SJSA1 (cell line): ENCODE measurements at places on chromosomes 7 and 10. TPM values are rescaled to one million over a fixed set of nuclear protein-coding genes. Genes with fewer than 3 reads are reported as not detected.

GRCh38 chr10:32253276-32253675 is 93.7 kb downstream of the EPC1 start:
- H3K27ac ChIP-seq: no peak overlapping the region
- H3K36me3 ChIP-seq: no peaks in the 10 kb centered on the region
- DNase-seq: no peak

DNA sequence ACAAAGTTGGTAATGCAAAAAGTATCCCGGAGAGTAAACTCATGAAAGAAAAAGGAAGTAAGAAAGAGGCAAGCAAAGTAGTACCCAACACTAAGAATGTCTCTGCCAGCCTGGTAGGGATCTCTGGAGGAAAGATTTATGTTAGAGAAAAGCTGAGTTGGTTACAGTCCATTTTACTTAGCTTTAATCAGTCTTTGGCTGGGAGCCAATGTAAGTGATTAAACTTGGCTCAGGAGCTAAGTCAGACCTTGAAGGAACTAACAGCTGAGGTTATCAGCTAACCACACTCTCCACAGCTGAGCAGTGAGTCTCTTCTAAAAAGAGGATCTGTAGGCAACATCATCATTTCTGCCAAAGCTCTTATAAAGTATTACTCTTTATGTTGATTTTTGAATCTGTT is 148.0 kb downstream of the ANKRD7 start:
- H3K27me3 ChIP-seq: no peaks in the 10 kb centered on the region
- no peak for DNase-seq
- no peak overlapping the region for H3K4me3 ChIP-seq
- no peak overlapping the region for H3K27ac ChIP-seq

DNA sequence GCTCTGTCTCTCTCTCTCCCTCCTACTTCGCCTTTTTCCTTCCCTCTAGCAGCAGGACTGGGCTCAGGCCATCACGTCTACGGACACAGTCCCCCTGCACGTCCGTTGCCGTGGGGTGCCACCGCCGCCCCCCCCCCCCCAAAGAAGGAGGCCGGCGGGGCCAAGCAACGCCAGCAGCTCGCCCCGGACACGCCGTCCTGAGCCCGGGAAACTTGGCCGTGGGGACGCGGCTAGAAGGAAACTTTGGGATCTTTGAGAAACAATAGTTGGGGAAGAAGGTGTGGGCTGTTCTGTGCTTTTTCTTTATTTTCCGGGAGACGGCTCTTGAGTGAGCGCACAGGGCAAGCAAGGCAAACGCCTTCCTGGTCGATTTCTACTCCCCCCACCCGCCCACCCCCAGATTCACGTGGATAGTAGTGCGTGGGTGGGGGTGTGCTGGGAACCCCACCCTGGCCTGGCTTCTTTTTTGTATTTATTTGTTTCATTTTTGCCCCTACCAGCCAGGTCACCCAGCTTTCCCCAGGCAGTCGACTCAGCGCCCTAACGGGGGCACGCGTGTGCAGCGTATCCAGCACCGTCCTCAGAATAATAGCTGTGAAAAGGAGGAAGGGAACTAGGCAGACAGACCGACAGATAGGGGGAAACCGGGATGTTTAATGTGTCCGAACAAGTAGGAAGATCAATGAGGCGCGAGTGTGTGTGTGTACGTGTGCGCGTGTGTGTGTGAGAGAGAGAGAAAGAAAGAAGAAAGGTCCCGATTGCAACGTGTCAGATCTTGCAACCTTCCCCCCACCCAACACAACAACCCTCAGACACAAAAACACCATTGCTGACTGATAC is 1.4 kb downstream of the MXI1 start:
- peaks cover 7% of the 10 kb centered on the region; the same call in 1 of the 2 replicates for H3K4me1 ChIP-seq
- no peak overlapping the region for H3K27ac ChIP-seq
- H3K36me3 ChIP-seq: no peaks in the 10 kb centered on the region
- H3K27me3 ChIP-seq: no peaks in the 10 kb centered on the region
- peak overlapping the region; percentile 51 for H3K4me3 ChIP-seq
- no peak for DNase-seq

- H3K27ac ChIP-seq: no peak overlapping the region
- 0 out of 2 replicates have a peak, but pooled peaks cover 4% of the 10 kb centered on the region for H3K36me3 ChIP-seq
- no peaks in the 10 kb centered on the region for H3K4me1 ChIP-seq
- DNase-seq: no peak
Measured at GRCh38 chr10:549391-549790, 140.1 kb downstream of the DIP2C start.

DNA sequence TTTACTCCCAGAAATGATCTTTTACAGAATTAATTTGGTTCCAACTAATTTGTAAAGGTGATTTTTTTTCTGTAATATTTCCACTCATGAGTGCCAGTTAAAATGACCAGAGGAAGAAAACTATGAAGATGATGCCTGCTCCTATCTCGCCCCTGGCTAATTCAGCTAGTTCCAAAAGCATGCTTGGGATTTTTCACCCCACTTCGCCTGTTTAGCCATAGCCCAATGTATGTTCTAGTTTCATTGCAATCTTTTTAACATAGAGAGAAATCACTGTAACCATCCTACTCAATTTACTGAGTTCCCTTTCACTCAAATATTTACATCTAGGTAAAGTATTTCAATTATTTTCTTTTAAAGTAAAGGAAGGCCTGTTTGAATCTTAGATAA is 23.0 kb upstream of the STK17A start:
- H3K36me3 ChIP-seq: no peaks in the 10 kb centered on the region
- peaks cover 11% of the 10 kb centered on the region for H3K4me1 ChIP-seq
- no peak for DNase-seq
- no peaks in the 10 kb centered on the region for H3K27me3 ChIP-seq

DNA sequence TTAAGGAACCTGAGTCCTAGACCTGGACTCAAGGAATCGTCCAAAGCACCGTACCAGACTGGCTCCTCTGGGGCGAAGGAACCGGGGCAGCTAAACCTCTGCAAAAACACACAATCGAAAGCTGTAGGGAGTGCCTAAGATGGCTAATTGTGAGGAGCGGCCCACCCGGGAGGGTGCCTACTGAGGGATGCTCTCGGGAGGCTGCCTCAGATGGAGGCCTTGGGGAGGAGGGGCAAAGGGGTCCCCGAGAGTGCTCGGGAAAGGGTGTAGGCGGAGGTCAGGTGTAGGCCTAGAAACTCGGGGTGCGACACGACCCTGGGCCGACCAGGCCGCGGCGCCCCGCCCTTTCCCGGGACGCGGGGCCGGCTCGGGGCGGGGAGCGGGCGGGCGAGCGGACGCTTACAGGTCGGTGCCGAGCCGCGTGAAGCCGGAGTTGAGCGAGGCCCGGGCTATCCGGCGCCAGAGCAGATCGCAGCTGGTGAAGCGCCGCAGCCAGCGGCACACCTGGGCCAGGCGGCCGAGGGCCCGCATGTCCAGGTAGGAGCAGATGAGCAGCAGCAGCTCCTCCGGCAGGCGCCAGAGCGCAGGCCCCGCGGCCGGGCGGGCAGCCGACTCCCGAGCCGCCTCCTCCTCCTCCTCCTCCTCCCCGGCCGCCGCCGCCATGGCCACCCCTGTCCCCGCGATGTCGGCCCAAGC is 844 bp downstream of the FBXW4 start:
- H3K4me1 ChIP-seq: peaks cover 23% of the 10 kb centered on the region
- H3K27ac ChIP-seq: peak overlapping the region; percentile 95
- DNase-seq: peak; percentile 82
- peaks cover 14% of the 10 kb centered on the region for H3K36me3 ChIP-seq
- H3K27me3 ChIP-seq: no peaks in the 10 kb centered on the region

- no peaks in the 10 kb centered on the region for H3K36me3 ChIP-seq
- no peak overlapping the region for H3K27ac ChIP-seq
- no peaks in the 10 kb centered on the region for H3K27me3 ChIP-seq
- H3K4me1 ChIP-seq: peaks cover 24% of the 10 kb centered on the region
- no peak for DNase-seq
Measured at GRCh38 chr7:20270371-20270770, 53.2 kb upstream of the MACC1 start.

GRCh38 chr7:20395104-20395503 is 64.4 kb downstream of the ITGB8 start:
- no peak overlapping the region for H3K4me3 ChIP-seq
- DNase-seq: no peak
- no peaks in the 10 kb centered on the region for H3K27me3 ChIP-seq

GRCh38 chr10:24969841-24970281 is 17.5 kb upstream of the PRTFDC1 start:
- no peak overlapping the region for H3K4me3 ChIP-seq
- no peaks in the 10 kb centered on the region for H3K4me1 ChIP-seq
- no peak overlapping the region for H3K27ac ChIP-seq
- DNase-seq: no peak

GRCh38 chr7:40316176-40316575 is 181.4 kb downstream of the SUGCT start:
- no peaks in the 10 kb centered on the region for H3K36me3 ChIP-seq
- no peaks in the 10 kb centered on the region for H3K27me3 ChIP-seq
- no peak overlapping the region for H3K27ac ChIP-seq
- no peak for DNase-seq
- no peaks in the 10 kb centered on the region for H3K4me1 ChIP-seq

- no peaks in the 10 kb centered on the region for H3K27me3 ChIP-seq
- H3K36me3 ChIP-seq: no peaks in the 10 kb centered on the region
- DNase-seq: no peak
- no peak overlapping the region for H3K4me3 ChIP-seq
- H3K27ac ChIP-seq: no peak overlapping the region
- H3K4me1 ChIP-seq: no peaks in the 10 kb centered on the region
Measured at GRCh38 chr7:137287651-137288258, 55.8 kb downstream of the PTN start.

HSPB1 gene
- 119 and 221 TPM in 2 replicates for total RNA-seq

CYP3A7 gene
- total RNA-seq: not detected in 2 replicates

PTPRN2 gene
- 1.2 and 2.1 TPM in 2 replicates for total RNA-seq

TRPV6 gene
- total RNA-seq: under 0.01 TPM in 1 of 2 replicates, not detected in the other

PEX1 gene
- total RNA-seq: 9.8 and 10.8 TPM in 2 replicates

UCMA gene
- total RNA-seq: not detected in 2 replicates
